Erythroblast (primary cell): ENCODE measurements at places on chromosomes 2 and 18.

DNA sequence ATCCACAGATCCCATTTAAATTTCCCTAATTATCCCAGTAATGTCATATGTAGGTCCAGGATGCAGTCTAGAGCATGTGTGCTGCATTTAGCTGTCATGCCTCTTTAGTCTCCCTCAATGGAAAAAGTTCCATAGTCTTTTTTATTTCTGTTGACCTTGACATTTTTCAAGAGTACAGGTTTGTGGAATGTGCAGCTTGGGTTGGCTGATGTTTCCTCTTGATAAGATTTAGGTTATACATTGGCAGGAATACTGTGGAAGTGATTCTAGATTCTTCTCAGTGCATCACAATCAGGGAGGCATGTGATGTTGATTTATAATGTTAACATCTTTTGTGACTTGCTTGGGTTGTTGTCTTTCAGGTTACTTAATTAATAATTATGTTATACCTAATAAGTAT lies 42.5 kb downstream of the PPM1B start:
- no peak for DNase-seq

DNA sequence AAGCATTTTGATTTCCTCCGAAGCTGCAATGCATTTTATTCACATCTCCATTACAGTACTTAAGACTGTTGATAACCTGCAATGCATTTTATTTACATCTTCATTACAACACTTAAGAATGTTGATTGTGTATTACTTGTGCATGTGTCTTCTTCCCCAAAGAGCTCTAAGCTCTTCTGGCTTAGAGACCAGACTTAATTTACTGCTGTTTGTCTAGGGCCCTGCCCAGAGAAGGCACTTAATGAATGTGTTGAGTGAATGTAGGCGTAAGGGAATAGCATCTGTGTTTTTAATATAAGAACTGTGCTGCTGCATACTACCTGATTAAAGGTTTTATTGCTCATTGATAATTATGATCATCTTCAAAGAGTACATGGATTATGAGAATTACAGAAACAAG lies 295.6 kb downstream of the ZNF385B start:
- DNase-seq, result no peak

DNA sequence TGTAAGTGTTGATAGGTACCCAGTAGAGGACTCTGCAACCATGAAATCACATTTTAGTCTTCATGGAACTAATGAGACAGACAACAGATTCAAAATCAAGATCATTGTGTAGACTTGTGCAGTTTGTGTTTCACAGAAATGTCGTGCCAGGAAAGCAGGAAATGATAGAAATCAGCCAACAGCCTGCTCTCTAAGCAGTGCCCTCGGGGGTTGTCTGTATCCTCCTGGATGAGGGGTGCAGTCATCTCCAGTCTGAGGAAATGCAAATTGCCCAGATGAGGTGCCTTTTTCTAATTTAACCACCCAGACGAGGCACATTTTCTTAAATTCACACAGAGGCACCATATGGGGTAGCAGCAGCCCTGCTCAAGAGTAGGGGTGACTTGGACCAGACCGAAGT lies 663.1 kb downstream of the XIRP2 start:
- DNase-seq, result no peak

- no peak for DNase-seq
These were observed 56.9 kb downstream of the E2F6 start for GRCh38 chr2:11408959-11409571.

GRCh38 chr2:8422450-8422800 lies 259.4 kb upstream of the ID2 start:
- DNase-seq, result no peak

- DNase-seq, result no peak
These were observed 285.8 kb downstream of the STK39 start for GRCh38 chr2:167961536-167962048.

DNA sequence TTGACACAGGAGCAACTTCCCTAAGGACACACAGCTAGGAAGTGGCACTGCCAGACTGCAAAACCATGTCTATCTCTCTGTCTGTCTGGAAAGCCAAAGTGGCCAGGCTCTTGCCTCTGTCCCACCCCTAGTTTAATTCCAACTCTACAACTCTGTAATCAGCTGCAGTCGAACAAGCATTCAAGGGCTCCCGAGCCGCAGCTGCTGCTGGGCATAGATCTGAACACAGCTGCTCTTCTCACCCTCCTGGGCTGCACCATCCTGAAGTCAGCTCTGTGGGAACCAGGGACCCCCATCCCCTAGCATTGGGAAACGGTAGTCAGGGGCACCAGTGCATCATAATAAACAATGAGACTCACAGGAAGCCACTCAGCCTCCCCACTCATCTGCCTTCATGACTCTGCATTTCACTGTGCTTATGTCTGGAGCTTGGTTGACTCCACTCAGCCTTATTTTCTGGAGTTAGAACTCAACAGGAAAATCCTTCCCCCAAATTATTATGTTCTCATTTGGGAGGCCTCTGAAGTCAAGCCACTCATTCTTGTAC lies 44.4 kb upstream of the TMEM163 start:
- DNase-seq, result no peak
